ENCODE measurements at places on chromosomes 3 and 15. TPM values are rescaled to one million over a fixed set of nuclear protein-coding genes. Genes with fewer than 3 reads are reported as not detected.

Gene ATP11B
- 121 TPM for total RNA-seq

Gene ARPP21
- total RNA-seq = not detected

Gene GRAMD2A
- total RNA-seq = 1.0 TPM

Gene SCG5
- 9.5 TPM for total RNA-seq

Gene LMAN1L
- total RNA-seq = 0.40 TPM

Gene HDC
- 2.6 TPM for total RNA-seq

DNA sequence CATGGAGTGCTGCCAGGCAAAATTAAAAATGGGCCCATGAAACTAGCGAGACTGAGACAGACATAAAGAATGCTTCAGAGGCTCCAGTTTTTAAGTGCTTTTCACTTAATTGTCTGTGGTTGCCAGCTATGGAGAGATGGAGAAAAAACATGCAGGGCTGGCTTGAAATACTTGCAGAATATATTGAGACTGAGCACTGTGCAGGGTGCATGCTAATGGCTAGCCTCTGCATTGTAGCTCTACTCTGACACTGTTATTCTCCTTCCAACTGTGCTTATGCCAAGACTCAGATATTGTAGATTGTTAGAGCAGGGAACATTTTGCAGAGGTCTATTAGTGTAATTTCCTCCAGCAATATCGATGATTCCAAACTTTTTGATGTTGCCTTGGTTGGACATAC, 735.0 kb downstream of the PDCD6IP start:
- DNase-seq = no peak

DNA sequence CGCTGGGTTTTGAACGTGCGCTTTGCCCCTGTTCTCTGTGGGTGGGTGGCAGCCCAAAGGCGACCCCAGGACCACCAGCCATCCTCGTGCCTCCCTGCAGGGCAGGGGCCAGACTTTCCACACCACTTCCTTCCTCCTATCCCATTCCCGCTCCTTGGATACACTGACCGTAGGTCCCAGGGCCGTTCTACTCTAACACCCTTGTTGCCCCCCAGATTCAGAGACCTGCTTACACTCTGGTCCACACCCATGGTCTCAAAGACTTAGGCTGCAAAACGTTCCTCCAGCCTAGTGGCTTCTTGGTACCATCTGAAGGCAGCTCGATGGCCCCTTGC, 318 bp upstream of the DCLK3 start:
- no peak for DNase-seq

DNA sequence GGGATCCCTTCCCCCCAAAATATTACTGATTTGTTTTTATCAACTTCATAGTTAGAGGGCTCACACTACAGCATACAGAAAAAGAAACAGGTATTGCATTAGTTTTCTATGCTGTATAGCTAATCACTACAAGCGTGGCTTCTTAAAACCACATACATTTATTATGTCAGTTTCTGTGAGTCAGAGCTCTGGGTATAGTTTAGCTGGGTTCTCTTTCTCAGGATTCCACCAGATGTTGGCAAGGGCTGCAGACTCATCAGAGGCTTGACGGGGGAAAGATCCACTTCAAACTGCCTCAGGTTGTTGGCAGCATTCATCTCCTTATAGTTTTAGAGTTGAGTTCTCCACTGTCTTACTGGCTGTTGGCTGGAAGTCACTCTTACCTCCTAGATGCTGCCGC, 328.0 kb downstream of the NLGN1 start:
- DNase-seq = no peak

DNA sequence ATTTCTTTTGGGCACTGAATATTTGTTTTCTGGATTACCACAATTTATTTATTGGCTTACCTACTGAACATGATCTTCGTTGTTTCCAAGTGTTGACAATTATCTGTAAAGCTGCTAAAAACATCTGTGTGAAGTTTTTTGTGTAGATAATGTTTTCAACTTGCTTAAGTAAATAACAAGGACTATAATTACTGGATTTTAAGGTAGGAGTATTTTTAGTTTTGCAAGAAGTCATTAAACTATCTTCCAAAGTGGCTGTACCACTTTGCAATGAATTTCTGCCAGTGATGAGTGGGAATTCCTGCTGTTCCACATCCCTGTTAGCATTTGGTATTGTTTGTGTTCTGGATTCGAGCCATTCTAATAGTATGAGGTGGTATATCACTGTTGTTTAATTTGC, 702.2 kb downstream of the MECOM start:
- DNase-seq = no peak

GRCh38 chr3:11290743-11291680, 18.8 kb downstream of the ATG7 start:
- no peak for DNase-seq

DNA sequence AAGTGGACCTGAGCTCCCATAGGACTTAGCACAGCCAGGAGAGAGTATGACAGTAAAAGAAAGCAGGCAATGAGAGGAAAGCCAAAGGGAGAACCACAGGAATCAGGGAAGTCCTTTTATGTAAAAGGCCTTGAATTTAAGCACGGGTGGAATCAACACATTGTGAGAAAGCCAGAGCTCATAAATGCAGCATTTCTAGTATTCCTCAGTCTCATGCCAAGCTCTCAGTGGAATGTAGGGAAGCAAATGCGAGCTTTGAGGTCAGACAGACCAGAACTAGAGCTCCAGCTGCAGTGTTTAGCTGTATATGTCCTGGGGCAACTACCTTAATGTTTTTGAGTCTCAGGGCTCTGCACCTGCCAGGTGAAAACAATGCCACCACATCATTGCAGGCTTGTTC, 132.1 kb upstream of the TRIM42 start:
- no peak for DNase-seq

DNA sequence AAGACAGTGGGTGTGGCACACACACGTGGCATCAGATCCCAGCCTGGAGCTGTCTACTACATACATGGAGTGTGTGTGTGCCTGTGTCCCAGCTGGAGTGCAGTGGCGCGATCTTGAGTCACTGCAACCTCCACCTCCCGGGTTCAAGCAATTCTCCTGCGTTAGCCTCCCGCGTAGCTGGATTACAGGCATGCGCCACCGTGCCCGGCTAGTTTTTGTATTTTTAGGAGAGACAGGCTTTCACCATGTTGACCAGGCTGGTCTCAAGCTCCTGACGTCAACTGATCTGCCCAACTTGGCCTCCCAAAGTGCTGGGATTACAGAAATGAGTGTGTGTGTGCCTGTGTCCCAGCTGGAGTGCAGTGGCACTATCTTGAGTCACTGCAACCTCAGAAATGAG, 108.8 kb downstream of the IL12A start:
- DNase-seq = no peak
